ENCODE measurements at places on chromosomes 12 and 14.
A peak's percentile ranks its signal among the peaks of the same experiment; 100 is the strongest.

GRCh38 chr12:105235732-105236476 is at the start of gene APPL2:
TSS of gene APPL2 (minus strand) at chr12:105236174. CDS start at chr12:105236012, 162 bp downstream.
- peak; percentile 83 for DNase-seq

DNA sequence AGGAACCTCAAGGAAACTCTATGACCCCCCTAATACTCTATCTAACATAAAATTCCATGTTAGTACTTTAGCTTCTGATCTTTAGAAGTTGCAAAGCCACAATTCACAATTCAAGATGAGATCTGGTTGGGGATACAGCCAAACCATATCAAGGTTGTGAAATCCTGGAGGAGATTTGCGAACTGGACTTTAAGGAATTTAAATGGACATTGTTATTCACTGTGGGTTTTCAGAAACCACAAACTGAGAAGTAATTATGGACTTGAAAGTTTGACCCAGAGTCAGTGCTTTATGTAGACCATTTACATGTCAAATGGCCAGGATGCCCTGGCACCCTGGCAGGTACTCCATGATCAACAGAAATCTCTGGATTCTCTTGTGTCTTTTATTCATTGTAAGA is 14.2 kb upstream of the CDKL1 start:
- DNase-seq = no peak

- DNase-seq = no peak
Measured at GRCh38 chr14:74863274-74863673, 12.7 kb downstream of the PROX2 start.

DNA sequence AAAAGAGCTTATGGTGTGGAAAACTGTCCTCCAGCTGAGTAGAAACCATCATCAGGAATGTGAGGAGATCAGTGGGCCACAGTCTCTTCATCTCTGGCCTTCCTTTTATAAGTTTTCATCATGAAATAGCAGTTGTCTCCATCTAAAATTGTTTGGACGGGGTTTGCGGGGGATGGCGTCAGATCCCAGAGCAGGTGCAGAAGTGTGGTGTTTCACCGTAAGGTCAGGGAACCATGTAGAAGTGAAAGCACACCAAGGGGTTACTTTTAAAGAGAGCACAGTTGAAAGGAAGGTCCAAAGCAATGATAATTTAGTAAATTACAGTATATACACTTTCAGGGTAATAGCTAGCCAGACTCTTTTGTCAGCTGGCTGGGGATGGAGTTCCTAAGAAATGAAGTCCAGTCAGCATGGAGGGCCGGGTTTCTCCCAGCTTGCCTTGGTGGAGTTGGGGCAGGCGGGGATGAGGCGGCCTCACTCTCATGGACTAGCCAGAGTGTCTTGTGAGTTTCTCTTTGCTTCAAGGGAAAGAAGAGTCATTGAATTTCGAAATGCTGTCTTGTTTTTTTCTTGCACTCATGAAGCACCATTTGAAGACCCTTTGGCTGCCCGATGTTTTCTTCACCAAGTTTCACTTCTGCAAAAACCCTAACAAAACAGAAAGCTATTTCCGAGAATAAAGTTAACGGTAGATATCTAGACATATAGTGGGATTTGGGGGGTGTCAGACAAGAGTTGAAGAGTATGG is 100.6 kb downstream of the ETV6 start:
- no peak for DNase-seq

DNA sequence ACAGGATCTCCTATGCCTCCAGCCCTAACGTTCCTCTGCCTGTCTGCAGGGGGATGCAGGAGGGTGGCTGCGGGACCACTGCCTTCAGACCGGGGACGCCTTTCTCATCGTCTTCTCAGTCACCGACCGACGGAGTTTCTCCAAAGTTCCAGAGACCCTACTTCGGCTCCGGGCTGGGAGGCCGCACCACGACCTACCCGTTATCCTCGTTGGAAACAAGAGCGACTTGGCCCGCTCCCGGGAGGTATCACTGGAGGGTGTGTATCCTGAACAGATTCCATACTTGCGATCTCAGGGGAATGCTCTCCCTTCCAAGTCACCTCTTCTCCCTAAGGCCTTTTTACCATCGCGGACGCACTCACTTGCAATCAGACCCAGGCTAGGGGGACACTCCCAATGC is 3.0 kb downstream of the REM2 start:
- DNase-seq = no peak

GRCh38 chr12:113049976-113050742 is 6.4 kb upstream of the DTX1 start:
- DNase-seq = no peak
